IMR-90 (cell line): ENCODE measurements at places on chromosomes 3 and 15.

DNA sequence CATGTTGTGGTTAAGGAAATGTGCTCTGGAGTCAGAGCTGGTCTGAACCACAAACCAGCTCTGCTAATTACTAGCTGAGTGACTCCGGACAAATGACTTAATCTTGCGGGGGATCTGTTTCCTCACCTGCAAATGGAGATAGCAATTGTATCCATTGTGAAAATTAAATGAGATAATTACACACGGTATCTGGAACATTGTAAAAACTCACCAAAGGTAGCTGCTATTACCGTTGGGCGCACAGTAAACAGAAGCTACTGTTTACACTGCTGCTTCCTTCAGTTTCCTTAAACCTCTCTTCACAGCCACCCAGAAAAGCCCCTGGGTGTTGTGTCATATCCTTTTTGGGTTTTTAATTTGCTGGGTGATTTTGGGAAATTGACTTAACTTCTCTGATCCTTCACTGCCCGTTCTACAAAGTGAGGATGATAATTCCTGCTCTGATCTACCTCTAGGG, 107.8 kb downstream of the MEGF11 start:
- no peak for DNase-seq

DNA sequence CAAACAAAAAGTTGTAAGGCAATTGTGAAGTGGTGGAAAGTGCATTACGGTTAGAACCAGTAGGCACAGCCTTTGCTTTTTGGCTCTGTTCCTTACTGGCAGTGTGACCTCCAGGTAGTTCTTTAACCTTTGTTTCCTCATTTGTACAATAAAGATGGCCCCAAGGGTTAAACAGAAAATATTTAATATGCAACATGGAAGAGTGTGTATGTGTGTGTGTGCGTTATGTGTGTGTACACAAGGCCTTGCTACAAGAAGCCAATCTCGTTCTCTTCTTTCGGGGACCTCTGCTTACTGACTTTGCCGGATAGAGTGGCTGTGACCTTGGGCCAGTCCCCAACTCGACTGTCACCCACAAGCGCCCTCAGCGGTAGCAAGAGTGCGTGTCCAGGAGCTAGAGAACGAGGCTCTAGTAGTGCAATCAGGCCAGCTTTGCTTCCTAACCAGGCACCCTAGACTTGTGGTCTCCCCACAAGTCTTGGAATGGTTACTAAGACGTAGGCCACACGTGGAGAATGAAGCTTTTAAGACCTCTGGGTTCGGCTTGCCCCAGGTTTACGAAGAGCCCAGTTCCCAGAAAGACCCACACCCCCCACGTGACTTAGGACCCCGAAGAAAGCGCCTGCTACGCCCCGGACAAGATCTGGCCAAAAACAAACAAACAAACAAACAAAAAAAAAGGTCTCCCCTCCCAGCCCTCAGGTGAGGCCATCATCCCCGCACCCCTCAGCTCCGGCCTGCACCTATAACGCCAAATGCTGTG, 593 bp downstream of the CIAO2A start:
- DNase-seq = peak; percentile 64

- peak; percentile 68 for DNase-seq
These were observed 940 bp downstream of the ARIH1 start for GRCh38 chr15:72474912-72475628.

DNA sequence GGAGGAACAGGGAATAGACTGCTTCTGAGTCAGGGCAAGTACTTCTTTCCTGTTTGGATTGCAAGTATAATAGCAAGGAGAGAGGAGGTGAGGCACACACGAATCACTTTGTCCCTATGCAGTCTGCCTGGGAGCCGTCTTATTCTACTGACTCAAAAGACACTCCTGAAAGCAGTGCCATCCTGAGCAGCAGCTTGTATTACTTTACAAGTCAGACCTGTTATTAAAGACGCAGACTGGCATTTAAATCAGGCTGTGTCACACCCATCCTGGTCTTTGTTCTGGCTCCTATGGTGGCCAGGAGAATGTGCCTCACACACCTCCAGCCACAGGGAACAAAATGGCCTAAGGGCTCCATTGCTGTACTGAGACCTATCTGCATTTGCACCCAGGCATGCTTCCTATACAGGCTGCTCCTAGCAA, 17.9 kb upstream of the SQOR start:
- peak; percentile 52 for DNase-seq

DNA sequence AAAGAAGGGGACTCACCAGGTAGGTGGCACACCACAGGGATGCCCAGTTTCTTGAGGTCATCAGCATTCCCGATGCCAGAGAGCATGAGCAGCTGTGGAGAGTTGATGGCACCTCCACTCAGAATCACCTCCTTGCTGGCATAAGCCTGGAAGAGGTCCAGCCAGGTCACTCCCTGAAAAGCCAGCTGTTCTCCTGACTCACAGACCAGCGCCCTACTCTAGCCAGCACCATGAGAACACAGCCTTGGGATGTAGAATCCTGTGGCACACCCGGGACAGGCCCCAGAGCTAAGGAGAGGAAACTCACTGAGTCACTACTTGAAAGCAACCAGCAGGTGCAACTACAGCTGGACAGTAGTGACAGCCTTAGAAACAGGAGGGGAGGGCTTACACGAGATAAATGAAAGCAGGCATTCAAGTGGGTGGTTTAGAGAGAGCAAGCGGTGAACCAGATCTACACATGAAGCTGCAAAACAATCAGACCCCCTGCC, 24.5 kb downstream of the CHDH start:
- peak; percentile 22 for DNase-seq

DNA sequence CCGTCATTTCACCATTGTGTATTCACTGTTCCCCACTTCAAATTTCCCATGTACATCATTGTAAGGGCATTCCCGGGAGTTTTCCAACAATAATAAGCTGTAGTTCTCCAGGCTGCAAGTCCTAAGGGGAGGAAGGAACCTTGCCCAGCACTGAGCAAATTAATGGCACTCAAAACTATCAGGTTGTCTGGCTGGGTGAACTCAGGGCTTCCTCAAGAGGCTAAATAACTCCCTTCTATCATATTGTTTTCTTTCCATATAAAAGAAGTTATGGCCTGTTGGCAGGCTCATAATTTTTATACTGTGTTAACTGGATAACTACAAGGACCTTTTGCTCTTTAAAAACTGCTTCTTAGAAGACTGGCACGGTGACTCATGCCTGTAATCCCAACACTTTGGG, 71.4 kb downstream of the SEMA6D start:
- DNase-seq = no peak

DNA sequence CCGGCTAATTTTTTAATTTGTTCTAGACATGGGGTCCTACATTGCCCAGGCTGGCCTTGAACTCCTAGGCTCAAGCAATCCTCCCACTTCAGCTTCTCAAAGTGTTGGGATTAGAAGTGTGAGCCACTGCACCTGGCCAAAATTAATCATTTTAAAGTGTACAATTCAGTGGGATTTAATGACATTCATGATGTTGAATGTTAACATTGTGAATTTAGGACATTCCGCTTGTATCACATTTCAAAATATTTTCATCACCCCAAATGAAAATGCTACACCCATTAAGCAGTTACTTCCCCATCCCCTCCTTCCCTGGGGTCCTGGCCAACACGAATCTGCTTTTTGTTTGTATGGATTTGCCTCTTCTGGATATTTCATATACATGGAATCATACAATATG, 62.1 kb upstream of the CGNL1 start:
- DNase-seq = no peak

GRCh38 chr3:31776016-31776415, 205.0 kb downstream of the OSBPL10 start:
- DNase-seq = no peak

DNA sequence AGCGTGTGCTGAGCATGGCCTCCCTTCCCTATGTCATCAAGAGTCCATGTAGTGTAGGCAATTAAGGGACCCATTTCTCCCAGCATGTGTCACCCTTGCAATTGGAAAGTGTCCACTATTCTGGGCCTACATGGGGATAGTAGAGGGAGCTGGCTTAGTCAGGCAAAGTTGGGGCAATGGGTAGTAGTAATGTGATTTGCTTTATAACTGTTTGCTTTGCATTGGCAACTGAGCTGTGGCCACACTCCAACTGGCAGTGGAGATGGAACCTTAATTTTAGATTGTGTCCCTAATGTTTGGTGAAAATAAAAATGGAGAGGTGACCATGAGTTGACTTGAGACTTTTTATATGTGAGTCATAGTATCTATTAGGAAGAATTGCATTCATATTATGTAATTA, 97.7 kb upstream of the SAMMSON start:
- DNase-seq = no peak

DNA sequence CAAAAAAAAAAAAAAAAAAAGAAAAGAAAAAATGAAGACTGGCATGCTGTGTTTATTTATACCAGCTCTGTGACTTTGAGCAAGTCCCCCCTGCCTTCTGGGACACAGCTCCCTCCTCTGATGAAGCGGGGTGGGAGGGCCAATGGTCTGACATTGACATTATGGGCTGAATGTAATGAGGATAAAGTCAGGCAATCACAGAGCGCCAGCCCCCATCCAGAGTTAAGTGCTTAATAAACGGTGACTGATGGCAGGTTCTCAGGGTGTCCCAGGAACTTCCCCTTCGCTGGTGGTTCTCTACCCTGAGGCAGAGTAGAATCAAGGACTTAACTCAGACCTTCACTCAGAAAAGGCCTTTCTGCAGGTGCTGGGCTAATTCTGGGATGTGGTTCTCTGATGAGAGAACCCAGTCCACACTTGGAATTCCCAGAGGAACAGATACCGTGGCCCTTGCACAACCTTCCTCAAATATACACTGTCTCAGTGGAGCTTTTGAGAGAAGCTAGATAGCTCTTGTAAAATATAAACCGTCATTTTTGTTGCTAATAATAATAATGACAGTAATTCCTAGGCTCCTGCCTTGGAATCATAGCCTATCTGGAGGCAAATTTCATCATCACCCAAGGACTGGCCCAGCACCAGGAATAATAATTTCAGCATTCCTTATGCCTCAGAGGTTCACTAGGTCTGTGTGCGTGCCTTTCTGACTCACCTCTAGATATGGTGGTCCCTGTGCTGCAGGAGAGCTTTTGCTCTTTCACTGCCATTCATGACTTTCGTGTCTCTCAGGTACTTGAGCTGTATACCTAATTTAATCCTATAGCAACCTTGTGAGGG, 115.8 kb downstream of the RPLP1 start:
- DNase-seq = peak; percentile 83

DNA sequence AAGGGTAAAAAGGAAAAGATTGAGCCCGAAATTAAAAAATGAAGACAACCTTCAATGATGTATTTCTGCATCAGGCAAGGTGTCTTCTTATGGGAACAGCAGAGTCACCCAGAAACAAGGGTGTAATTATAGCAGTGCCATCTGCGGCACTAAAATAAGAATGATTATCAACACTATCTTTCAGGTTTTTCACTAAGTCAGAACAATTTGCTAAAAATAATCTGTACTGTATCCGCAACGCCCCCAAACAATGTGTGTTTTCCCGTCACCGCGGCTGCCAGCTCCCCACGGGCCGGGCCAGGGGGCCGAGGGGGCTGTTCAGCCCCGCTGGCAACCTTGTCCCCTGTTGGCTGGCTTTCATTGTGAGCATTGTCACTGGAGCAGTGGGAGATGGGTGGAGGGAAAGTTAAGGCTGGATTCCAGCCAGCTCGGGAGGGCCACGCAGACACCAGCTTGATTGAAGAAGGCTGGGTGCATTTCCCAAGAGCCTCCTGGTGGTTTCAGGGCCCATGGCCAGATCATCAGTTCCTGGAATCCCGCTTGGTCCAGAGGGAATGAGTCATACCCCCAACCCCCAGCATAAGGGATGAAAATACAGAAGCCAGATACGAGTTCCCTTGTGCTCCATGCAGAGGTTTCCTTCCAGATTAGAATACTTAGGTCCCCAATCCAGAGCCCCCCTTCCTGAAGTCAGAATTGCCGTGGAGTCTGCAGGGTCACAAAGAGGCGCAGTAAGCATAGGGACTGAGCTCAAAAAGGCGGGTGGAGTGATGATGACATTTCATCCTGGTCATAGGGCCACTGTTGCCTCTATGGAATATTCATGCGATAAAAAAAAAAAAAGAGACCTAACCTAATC, 90.2 kb upstream of the KLF13 start:
- peak; percentile 94 for DNase-seq
